ENCODE measurements at places on chromosomes 12 and 14.

- no peak for DNase-seq
- H3K36me3 ChIP-seq: no peaks in the 10 kb centered on the region
- peaks cover 9% of the 10 kb centered on the region for H3K4me1 ChIP-seq
- H3K27ac ChIP-seq: no peak overlapping the region
- no peaks in the 10 kb centered on the region for H3K27me3 ChIP-seq
Measured at GRCh38 chr12:51692016-51692415, 101.0 kb downstream of the SCN8A start.

DNA sequence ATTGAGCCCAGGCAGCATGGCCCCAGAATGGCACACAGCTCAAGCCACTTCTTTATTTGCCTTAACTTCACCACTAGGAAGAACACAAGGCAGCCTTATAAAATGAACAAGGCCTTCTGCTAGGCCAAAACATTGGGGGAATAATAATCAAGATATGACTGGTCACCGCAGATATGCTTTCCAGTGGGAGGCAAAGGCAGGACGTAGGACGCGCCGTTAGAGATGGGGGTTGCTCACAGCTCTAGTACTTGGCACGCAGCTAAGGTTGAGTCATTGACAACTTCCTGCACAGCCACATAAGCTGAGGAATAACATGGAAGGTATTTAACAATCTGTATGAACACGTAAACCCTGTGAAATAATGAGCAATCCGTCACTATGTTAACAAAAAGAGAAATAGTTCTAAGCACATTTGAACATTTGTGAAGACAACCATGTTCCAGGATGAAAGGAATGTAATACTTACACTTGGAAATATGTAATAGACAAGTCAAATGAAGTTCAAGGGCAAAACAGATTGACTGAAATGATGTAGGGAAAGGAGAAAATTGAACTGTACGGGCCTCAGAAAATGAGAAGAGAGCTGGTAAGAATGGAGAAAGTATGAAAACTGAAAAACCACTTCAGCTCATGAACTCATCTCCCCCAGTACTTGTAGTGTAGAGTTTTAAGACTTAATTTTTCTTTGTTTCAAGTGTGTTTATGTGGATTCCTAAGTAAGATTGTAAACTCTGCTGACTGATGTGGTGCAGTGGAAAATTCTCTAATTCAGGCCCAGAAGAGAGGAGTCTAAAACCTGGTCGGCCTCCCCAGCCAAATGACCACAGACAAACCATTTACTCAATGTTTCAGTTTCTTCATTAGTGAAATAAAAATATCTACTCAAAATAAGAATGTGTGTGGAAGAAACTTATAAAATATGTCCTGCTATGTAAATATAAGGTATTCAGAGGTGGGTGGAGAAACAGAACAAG lies 59.3 kb upstream of the CCDC91 start:
- H3K36me3 ChIP-seq: no peaks in the 10 kb centered on the region
- H3K27me3 ChIP-seq: no peaks in the 10 kb centered on the region

DNA sequence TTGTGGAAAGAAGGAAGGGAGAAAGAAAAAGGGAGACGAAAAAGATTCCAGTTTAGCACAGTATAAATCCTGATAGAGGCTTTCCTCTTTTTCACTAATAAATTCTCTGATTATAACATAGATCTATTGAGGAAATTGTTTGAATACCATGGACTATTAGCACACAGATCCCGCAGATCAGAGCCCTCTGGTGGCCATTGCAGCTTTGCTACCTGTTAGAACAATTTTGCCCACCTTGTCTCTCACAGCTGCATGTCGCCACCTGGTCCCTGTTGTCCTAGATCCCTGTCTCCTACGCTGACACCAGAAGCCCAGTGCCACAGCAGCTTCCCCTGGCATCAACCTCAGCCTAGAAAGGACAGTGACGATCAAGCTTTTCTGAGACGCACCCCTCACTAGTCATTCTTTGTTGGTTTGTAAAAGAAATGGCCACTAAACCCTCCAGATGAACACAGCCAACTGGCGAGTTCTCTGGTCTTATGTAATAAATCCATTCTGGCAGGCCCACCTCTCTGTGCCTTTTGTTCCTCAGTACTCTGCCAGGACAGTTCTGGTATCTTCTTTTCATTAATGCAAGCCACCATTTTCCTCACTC lies 9.9 kb downstream of the GPHB5 start:
- no peak for DNase-seq
- H3K4me1 ChIP-seq: no peaks in the 10 kb centered on the region
- no peaks in the 10 kb centered on the region for H3K36me3 ChIP-seq
- H3K27ac ChIP-seq: no peak overlapping the region

- no peak overlapping the region for H3K27ac ChIP-seq
- DNase-seq: peak; percentile 12
- H3K27me3 ChIP-seq: peaks cover 24% of the 10 kb centered on the region
- H3K4me1 ChIP-seq: no peaks in the 10 kb centered on the region
- no peak overlapping the region for H3K4me3 ChIP-seq
Measured at GRCh38 chr14:76386944-76387782, 11.2 kb downstream of the ESRRB start.

DNA sequence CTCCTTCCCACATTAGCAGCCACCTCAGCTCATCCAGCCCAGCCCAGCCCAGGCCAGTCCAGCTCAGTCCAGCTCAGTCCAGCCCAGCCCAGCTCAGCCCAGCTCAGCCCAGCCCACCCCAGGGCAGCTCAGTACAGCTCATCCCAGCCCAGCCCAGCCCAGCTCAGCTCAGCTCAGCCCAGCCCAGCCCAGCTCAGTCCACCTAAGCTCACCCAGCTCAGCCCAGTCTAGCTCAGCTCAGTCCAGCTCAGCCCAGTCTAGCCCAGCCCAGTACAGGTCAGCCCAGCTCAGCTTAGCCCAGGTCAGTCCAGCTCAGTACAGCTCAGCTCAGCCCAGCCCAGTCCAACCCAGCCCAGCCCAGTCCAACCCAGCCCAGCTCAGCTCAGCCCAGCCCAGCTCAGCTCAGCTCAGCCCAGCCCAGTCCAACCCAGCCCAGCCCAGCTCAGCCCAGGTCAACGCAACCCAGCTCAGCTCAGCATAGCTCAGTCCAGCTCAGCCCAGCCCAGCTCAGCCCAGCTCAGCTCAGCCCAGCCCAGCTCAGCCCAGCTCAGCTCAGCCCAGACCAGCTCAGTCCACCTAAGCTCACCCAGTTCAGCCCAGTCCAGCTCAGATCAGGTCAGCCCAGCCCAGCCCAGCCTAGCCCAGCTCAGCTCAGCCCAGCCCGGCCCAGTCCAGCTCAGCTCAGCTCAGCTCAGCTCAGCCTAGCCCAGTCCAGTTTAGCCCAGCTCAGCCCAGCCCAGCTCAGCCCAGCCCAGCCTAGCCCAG lies 63.0 kb downstream of the TMEM121 start:
- no peak for DNase-seq
- no peaks in the 10 kb centered on the region for H3K4me1 ChIP-seq
- no peaks in the 10 kb centered on the region for H3K36me3 ChIP-seq
- no peaks in the 10 kb centered on the region for H3K27me3 ChIP-seq
- no peak overlapping the region for H3K4me3 ChIP-seq

- H3K4me1 ChIP-seq: no peaks in the 10 kb centered on the region
- no peak overlapping the region for H3K4me3 ChIP-seq
- H3K27ac ChIP-seq: no peak overlapping the region
Measured at GRCh38 chr14:56829151-56829550, 18.9 kb upstream of the OTX2 start.

DNA sequence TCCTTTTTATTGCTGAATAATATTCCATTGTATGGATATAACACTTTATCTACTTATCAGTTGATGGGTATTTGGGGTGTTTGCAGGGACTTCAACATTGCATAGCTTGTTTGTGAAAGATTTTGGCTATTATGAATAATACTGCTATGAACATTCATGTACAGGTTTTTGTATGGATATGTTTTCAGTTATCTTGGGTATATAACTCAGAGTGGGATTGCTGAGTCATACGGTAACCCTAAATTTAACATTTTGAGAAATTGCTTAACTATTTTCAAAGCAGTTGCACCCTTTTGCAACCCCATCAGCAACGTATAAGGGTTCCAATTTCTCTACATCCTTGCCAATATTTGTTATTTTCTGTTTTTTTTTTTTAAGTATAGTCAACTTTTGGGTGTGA lies 27.3 kb upstream of the HELB start:
- peaks cover 33% of the 10 kb centered on the region for H3K4me1 ChIP-seq
- H3K27ac ChIP-seq: peak overlapping the region; percentile 55

DNA sequence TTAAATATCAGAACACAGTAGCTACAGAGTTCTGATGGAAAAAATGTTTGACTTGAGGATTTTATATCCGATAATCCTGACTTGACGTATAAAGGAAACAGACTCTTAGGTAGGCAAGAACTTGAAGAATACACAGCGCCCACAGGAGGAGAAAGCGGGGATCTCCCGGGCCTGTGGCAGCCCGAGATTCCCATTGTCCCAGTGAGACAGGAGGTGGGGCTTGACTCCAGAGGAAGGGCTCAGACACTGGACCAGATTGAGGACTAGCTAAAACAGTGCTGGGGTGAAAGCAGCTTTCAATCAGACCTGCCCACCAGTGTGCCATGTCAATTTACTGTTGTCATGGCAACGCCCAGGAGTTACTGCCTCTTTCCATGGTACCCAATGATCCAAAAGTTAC lies 51.1 kb upstream of the C14orf180 start:
- H3K27me3 ChIP-seq: no peaks in the 10 kb centered on the region
- no peaks in the 10 kb centered on the region for H3K4me1 ChIP-seq
- DNase-seq: no peak

- no peak overlapping the region for H3K27ac ChIP-seq
- no peaks in the 10 kb centered on the region for H3K27me3 ChIP-seq
- DNase-seq: no peak
- H3K36me3 ChIP-seq: no peaks in the 10 kb centered on the region
Measured at GRCh38 chr14:74508844-74509428, 15.4 kb downstream of the ISCA2 start.

DNA sequence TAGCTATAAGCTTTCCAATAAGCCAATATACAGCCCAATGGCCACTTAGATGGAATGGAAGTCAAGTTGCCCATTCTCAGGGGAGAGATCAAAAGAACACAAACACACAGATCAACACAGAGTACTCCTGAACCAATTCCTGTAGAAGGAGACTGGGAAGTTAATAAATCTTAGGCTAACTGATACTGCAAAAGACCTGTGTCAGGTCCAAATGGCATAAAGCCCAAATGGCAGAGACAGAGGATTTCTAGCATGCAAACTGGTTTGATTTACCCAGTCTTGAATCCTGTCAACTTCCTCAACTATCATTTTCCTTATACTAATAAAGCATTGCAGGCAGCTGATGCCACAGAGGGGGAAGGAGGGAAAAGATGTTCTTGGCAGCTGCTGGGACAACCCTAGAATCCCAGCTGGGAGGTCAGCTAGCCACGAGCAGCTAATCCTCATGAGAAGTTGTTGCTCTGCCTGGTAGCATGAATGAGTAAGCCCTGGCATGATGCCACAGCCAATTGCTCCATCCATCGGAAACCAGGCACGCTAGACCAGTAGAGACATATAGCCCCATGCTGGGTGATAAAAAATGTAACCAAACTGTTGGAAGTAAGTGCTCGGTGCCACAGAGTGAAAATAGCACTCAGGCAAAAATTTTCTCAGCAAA lies 26.2 kb downstream of the ANG start:
- H3K4me1 ChIP-seq: peaks cover 30% of the 10 kb centered on the region
- H3K27ac ChIP-seq: peak overlapping the region; percentile 98
- H3K4me3 ChIP-seq: peak overlapping the region; percentile 39
- DNase-seq: peak; percentile 96
- H3K36me3 ChIP-seq: no peaks in the 10 kb centered on the region

GRCh38 chr14:87175175-87175574 lies 817.8 kb downstream of the GALC start:
- no peak for DNase-seq
- H3K27me3 ChIP-seq: no peaks in the 10 kb centered on the region
- H3K27ac ChIP-seq: no peak overlapping the region
- no peaks in the 10 kb centered on the region for H3K36me3 ChIP-seq

DNA sequence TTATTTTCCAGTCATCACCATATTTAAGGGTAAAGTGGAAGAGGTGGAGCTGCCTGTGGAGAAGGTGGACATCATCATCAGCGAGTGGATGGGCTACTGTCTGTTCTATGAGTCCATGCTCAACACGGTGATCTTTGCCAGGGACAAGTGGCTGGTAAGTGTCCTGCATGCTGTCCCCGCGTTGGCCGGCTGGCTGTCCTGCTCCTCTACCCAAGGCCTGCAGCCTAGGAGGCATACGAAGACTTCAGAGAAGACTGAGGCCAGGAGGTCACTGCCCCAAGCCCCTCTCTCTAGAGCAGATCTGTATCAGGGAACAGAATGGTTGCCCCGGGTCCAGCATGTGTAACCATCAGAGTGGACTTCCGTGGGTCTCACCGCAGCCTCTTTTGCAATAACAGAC lies 77.7 kb downstream of the PRMT8 start:
- DNase-seq: no peak
- no peak overlapping the region for H3K27ac ChIP-seq
- H3K4me1 ChIP-seq: no peaks in the 10 kb centered on the region
- no peaks in the 10 kb centered on the region for H3K36me3 ChIP-seq
- H3K27me3 ChIP-seq: no peaks in the 10 kb centered on the region

DNA sequence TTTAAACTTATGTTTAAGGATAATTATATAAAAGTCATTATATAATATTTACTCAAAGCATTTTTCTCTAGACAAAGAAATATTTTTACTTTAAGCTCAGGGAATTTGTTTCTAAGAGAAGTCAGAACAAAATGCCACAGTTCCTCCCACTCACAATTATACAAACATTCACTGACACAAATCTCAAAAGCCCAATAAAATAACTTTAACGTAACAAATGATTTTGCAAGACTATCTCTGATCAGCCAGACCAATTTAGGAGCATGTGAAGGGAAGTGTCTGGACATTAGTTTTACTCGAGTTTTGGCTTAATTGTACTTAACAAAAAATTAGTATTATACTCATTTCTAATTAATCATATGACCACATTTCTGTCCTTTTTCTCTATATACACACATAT lies 41.2 kb downstream of the COCH start:
- H3K27me3 ChIP-seq: no peaks in the 10 kb centered on the region
- H3K4me1 ChIP-seq: peaks cover under 1% of the 10 kb centered on the region
- no peak for DNase-seq
- no peak overlapping the region for H3K4me3 ChIP-seq
- no peak overlapping the region for H3K27ac ChIP-seq

- peaks cover 73% of the 10 kb centered on the region for H3K4me1 ChIP-seq
- H3K4me3 ChIP-seq: no peak overlapping the region
- no peaks in the 10 kb centered on the region for H3K27me3 ChIP-seq
- H3K36me3 ChIP-seq: no peaks in the 10 kb centered on the region
- DNase-seq: no peak
Measured at GRCh38 chr14:73763396-73763795, 49.2 kb upstream of the PNMA1 start.

DNA sequence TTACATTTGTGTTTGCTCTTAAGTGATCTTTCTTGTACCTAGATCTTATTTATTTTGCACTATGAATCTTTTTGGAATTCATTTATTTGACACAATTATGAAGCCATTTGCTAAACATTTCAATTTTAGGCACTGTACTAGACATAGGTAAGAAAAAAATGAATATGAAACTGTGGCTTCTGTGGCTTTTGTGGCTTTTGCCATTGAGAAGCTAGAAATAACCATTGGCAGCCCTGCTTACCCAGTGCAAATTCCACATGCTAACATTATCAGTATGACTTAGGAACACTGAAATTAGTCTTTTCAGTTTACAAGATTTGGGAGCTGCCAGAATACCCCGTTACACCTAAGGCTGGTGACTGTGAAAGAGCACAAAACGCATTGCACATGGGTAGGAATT lies 60.1 kb downstream of the FSCB start:
- no peak for DNase-seq
- H3K36me3 ChIP-seq: no peaks in the 10 kb centered on the region
- no peak overlapping the region for H3K27ac ChIP-seq
- H3K27me3 ChIP-seq: no peaks in the 10 kb centered on the region

Data from CD14-positive monocyte (primary cell).